ENCODE measurements at places on chromosomes 1 and 21. TPM values are rescaled to one million over a fixed set of nuclear protein-coding genes. Genes with fewer than 3 reads are reported as not detected.

GRCh38 chr1:92376345-92376744 is 77.5 kb downstream of the RPAP2 start:
- no peak for DNase-seq
- H3K27me3 ChIP-seq, result no peaks in the 10 kb centered on the region
- H3K36me3 ChIP-seq, result peaks cover 27% of the 10 kb centered on the region
- H3K27ac ChIP-seq, result no peak overlapping the region
- H3K4me1 ChIP-seq, result peaks cover 31% of the 10 kb centered on the region
- H3K4me3 ChIP-seq, result no peak overlapping the region

GRCh38 chr1:155250246-155250632 is 5.0 kb downstream of the ENTREP3 start:
- H3K4me1 ChIP-seq, result peaks cover 36% of the 10 kb centered on the region
- peak overlapping the region; percentile 65 for H3K4me3 ChIP-seq
- peaks cover 4% of the 10 kb centered on the region for H3K36me3 ChIP-seq
- H3K27ac ChIP-seq, result peak overlapping the region; percentile 76
- DNase-seq, result no peak

DNA sequence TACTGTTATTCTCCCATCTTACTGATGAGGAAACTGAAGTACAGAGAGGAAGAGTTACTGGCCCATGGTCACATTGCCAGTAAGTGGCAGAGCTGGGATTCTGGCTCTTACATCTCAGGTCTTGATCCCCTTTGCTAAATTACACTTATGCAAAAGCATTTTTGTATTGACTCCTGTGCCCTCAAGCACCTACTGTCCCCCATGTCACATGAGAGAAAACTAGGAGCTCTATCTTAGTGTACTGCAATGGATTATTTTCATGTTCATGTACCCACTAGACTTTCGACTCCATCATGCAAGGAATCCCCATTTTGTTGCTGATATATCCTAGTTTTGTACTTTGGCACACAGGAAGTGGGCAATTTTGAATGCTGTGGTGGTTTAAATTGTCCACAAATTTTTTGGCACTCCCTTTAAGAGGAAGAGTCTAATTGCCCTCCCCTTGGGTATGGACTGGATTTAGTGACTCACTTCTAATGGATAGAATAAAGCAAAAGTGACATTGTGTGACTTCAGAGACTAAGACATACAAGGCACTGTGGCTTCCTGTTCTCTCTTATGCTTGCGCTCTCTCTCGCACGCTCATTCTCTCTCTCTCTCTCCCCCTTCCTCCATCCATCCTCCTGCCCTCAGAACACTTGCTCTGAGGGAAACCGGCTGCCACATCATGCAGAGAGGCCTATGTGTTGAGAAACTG is 43.5 kb upstream of the JAK1 start:
- H3K4me1 ChIP-seq, result peaks cover 37% of the 10 kb centered on the region
- H3K36me3 ChIP-seq, result peaks cover 23% of the 10 kb centered on the region
- no peak for DNase-seq
- peaks cover 5% of the 10 kb centered on the region for H3K27me3 ChIP-seq
- no peak overlapping the region for H3K4me3 ChIP-seq

GRCh38 chr21:42554251-42554961 is 40.8 kb downstream of the SLC37A1 start:
- no peak overlapping the region for H3K27ac ChIP-seq
- H3K4me3 ChIP-seq, result no peak overlapping the region

DNA sequence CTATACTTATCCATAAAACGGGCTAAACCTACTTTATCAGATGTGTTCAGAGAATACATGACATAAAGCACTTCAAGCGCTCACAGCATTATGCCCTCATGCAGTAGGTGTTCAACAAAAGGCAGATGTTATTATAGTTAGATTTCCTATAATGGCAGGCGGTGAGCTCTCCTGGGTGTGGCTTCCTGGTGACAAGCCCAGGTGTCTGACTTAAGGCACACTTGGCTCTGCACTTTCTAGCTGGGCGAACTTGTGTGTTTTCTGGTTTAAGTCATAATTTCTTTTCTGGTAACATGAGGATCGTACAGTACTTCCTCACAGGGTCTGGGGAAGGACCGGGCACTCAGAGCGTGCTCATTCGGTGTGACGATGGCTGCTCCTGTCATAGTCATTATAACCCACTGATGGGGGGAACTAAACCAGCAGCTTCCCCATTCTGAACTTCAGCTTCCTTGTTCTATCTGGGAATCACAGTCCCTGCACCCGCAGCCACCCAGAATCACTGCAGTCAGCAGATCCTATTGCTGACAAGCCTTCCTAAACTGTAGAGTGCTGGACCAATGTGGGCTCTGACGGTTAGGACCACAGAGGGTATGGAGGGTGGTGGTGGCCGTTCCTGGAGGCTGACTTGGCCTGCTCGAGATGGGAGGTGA is 52.8 kb downstream of the IGSF21 start:
- DNase-seq, result no peak
- no peaks in the 10 kb centered on the region for H3K27me3 ChIP-seq
- H3K4me1 ChIP-seq, result no peaks in the 10 kb centered on the region
- H3K36me3 ChIP-seq, result no peaks in the 10 kb centered on the region

The NCAM2 gene
- total RNA-seq, result not detected

The MAP3K21 gene
- total RNA-seq, result 1.9 TPM

The OR2L5 gene
- total RNA-seq, result not detected

All from activated CD8-positive, alpha-beta memory T cell treated with anti-CD3 and anti-CD28 coated beads, Interleukin-2, amount 10 ng/mL, durations not matched to agents 7 days and 5 days (primary cell).